ENCODE measurements at places on chromosomes 16 and 17.

DNA sequence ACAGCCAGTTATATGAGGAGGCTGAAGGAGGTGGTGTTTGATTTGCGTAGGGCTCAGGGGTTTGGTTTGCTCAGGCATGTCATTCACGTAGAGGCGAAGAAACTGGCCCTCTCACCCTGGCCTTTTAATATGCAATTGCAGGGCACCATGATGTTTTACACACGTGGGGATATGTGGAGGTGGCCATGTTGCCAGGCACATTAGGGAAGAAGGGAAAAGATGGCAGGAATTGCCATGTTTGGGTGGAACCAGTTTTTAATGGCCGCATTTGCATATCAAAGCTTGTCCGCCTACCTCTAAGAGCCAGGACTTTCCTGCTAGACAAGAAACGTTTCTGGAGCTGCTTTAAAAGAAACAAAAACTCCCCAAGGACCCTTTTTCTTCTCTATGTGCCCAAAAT is 1483.7 kb upstream of the GOT2 start:
- no peak for DNase-seq

GRCh38 chr16:53743149-53743566 is 39.2 kb downstream of the FTO start:
- no peak for DNase-seq

- DNase-seq, result no peak
Measured at GRCh38 chr16:66087308-66087707, 279.2 kb upstream of the CDH5 start.

- no peak for DNase-seq
Measured at GRCh38 chr16:17529982-17530760, 59.4 kb upstream of the XYLT1 start.

DNA sequence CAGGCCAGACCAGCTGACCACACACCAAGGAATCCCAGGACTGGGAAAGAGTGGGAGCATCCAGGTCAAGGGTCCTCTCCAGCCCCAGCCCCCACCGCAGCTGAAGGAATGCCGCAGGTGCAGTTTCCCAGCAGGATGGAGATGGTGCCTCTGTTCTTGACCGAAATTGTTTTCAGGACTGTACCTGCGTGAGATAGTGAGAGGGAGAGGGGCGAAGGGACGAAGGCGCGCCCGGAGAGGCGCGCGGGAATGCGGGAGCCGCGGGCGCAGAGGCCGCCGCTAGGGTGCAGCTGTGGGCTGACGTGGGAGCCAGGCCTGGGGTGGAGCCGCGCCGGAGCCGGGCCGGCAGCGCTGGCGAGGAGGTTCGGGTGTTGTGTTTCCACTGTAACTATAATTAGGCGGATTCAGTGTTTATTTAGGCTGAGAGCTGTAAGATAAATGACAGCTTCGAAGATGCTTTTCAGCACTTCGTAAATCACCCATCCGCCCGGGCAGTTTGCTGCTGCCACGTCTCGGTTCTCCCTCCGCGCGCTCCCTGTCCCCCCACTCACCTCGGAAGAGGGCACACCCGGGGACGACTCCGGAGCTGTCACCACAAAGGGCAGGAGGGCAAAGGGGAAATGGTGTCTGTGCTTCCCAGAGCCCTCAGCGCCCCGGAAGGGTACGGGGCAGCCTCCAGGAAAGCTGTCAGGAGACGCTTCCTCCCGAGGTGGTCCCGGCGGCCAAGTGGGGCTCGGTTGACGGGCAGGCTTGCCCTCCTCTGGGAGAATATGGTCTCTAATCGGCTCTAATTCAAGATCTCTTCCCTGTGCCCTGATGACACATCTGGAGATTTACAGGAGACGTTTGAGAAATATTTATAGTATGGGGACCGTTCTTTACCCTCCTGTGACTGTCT is 38.2 kb downstream of the HOXB1 start:
- peak; percentile 52 for DNase-seq
